NCI-H1417 (cell line): ENCODE measurements at places on chromosomes 5 and 9.

DNA sequence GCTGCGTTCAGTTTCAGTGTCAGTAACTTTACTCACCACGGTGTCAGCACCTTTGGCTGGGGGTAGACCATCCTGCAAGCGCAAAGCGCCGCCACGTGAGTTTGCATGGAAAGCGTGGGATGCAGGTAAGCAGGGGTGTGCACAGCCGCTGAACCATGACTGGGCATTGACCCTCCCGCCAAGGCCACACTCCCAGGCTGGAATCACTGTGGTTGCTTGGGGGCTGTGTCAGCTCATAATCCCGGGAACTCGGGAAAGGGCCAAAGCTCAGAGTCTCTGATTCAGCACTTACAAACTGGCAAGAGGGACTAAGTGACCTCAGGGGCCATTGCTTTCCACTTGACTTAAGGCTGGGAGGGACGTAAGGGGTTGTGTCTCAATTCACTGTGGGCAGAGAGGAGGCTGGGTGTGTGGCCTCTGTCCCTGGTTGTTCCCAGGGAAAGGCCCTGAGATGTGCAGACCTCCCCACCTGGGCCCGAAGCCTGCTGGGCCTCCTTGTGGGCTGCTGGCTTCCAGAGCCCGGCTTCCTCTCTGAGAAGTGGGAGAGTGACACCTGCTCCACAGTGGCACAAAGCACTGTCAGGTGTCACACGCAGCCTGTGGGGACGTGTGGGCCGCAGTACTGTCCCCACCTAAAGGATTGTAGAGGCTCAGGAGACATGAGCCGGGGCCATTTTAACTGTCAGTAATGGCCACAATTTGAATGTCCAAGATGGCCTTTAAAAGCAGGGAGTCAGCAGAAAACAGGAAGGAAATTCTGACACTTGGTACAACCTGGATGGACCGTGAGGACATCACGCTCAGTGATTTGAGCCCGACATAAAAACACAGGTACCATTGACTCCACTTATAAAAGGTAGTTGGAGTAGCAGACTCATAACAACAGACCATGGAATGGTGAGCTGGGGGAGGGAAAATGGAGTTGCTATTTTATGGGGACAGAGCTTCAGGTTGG lies 16.7 kb downstream of the ABO start:
- DNase-seq = no peak

- no peak for DNase-seq
Measured at GRCh38 chr5:10339058-10339811, 14.3 kb upstream of the MARCHF6 start.

DNA sequence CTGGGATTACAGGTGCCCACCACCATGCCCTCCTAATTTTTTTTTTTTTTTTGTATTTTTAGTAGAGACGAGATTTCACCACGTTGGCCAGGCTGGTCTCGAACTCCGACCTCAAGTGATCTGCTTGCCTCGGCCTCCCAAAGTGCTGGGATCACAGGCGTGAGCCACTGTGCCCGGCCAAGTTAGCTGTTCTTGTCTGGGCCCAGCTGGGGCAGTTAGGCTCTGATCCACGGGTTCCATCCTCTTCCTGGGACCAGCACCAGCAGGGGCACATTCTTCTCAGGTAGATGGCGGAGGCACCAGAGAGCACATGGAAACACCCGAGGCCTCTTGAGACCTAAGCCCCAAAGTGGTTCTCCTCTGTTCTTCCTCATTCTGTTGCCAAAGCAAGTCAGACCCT lies 281.6 kb downstream of the PBX3 start:
- DNase-seq = no peak

- peak; percentile 42 for DNase-seq
Measured at GRCh38 chr5:62268234-62268633, 37.8 kb upstream of the KIF2A start.

DNA sequence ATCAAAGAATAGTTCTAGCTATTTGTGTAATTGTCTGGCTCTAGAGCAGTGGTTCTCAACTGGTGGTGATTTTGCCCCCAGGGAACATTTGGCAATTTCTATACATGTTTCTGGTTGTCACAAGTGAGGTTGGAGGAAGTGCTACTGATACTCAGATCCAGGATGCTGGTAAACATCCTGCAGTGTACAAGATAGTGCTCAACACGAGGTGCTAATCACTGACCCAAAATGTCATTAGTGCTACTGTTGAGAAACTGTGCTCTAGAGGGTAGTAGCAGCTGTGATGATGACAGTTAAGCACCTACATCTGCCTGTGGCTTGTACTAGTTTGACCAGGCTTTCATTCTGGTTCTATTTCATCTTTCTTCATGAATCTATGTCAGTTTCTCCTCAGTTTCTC lies 22.1 kb downstream of the LRRC19 start:
- DNase-seq = no peak
